ENCODE measurements at places on chromosomes 3 and 15.

DNA sequence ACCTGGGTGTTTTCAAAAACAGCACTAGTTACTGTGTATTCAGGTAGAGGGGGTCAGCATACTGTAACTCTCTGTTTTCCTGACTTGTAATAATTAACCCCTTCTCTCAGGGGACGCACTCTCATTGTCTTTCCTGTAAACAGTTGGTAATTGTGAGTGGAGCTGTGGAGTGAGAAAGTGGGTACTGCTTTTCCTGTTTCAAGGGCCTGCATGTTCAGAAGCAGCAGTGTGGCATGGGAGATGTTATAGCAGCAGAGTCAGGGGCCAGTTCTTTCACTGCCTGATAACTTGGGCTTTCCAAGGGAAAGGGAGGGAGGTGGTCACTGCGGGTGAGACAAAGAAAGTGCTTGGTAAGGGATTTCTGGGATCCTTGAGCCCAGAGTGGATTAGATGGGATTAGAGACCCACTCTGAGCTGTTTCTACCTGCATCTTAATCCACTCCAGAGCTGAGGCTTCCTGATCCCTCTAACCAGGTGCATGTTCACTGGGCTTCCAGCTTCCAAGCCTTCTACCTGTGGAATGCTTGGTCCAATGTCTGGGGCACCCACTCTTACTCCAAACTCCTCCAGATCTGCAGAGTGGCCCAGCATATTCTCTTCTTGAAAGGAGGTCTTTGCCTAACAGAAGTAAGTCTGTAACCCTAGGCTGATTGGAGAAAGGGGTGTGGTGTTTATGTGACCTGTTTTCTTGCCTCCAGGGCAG is 105.2 kb downstream of the RPLP1 start:
- no peak for DNase-seq

DNA sequence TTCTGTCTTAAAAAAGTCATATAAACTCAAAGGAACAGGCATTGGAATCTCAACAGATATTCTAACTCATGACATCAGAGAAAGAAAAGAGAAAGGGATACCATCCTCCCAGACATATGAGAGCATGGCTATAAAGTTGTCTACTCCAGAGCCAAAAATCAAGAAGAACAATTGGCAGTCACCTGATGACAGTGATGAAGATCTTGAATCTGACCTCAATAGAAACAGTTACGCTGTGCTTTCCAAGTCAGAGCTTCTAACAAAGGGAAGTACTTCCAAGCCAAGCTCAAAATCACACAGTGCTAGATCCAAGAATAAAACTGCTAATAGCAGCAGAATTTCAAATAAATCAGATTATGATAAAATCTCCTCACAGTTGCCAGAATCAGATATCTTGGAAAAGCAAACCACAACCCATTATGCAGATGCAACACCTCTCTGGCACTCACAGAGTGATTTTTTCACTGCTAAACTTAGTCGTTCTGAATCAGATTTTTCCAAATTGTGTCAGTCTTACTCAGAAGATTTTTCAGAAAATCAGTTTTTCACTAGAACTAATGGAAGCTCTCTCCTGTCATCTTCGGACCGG is 35.9 kb downstream of the UNC13C start:
- no peak for DNase-seq

DNA sequence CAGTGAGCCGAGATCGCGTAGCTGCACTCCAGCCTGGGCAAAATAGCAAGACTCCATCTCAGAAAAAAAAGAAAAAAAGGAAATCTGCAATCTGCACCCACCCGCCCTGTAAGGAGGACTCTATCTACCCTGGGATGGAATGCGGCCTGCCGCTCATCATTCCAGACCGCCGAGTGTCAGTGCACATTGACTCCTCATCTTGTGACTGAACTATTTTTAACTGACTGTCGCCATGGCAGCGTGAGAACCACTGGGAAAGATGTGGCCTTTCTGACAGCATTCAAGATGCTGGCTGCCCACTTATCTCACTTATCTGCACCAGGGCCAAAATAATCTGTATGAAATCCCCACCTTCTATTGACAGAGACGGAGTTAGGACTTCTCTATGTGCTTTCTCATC is 38.8 kb upstream of the ANKRD34C start:
- no peak for DNase-seq

DNA sequence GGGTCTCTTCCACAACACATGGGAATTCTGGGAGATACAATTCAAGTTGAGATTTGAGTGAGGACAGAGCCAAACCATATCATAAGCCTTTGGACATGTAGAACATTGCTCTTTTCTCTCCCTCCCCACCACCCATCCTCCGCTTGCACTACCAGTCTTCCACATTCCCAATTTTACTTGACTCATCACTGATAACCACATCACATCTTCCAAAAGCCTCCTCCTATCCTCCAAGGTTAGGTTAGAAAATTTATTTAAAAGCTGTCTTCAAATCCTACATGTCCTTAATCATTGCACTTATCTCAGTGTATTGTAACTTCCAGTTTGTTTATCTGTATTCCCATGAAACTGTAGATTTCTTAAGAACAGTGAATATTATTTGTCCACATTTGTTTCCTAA is 10.4 kb downstream of the ZBED2 start:
- DNase-seq = no peak

GRCh38 chr15:60729850-60730458 is 251.0 kb upstream of the ICE2 start:
- no peak for DNase-seq

DNA sequence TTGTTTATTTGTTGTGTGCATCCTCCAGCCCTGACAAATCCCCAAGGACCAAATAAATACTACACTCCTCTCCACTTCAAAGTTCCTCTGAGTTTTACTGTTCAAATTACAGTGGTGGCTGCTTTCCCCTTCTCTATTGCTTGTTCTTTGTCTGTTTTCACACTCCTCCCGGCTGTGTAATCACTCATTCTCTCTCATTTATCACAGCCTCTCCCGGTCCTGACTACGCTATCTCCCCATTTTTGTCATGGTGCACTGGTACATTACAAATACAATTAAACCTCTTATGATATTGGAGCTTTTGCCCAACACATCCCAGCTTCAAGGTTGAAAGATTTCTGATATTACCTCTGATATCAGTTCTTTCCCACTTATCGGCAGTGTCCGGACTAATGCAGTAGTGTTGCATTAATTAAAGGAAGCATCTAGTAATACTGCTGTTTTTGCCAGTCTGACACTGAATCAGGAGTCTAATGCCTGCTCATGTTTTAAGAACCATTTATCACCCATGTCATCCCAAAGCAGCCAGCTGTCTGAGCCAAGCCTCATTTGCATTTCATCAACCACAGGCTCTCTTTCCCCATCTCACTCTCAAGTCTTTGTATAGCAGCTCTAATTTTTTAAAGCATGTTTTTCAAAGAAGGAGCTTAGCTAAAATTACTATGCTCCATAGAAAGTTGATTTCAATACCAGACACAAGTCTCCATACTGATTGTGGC is 740.5 kb downstream of the ROBO2 start:
- no peak for DNase-seq

- no peak for DNase-seq
These were observed 10.6 kb upstream of the NFKBIZ start for GRCh38 chr3:101838691-101839090.

DNA sequence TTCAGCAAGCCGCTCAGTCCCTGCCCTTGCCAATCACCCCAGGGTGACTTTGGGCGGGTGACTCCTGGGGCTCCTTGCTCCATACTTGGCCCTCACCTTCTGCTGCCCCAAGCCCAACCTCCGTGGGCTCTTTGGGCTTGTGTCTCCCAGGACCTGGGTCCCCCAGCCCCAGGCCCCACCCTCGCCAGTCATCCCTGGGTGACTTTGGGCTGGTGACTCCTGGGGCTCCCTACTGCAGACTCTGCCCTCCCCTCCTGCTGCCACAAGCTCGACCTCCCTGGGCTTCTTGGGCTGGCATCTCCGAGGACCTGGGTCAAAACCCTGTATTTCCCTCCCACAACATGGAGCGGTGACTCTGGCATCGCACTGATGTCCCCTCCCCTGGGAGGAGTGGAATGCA is 151.5 kb downstream of the GOLGA6L4 start:
- no peak for DNase-seq

- no peak for DNase-seq
These were observed 9.8 kb downstream of the SYNM start for GRCh38 chr15:99114511-99115299.

GRCh38 chr3:100815583-100815982 is 106.3 kb downstream of the TFG start:
- DNase-seq = no peak

- no peak for DNase-seq
These were observed 635.5 kb upstream of the NAALADL2 start for GRCh38 chr3:174223626-174224025.

GRCh38 chr15:64125978-64126377 is 25.6 kb upstream of the SNX22 start:
- no peak for DNase-seq

DNA sequence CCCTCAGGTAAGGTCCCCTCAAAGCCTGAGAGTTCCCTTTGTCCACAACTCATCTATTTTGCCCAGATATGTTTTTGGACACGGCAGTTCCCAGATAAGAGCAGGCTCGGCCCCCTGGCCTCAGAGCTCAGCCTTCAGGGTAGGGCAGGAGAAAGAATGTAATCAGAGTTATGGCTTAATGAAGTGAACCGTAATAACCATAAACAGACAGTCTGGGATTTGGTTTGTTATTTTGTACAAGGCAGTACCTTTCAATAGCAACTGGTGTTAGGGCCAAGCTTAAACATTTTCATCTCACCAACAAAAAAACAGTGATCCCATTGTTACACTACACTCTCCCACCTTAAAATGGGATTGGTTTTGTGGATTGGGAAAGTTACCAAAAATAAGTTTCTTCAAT is 12.2 kb upstream of the ALDH1A3 start:
- DNase-seq = no peak

DNA sequence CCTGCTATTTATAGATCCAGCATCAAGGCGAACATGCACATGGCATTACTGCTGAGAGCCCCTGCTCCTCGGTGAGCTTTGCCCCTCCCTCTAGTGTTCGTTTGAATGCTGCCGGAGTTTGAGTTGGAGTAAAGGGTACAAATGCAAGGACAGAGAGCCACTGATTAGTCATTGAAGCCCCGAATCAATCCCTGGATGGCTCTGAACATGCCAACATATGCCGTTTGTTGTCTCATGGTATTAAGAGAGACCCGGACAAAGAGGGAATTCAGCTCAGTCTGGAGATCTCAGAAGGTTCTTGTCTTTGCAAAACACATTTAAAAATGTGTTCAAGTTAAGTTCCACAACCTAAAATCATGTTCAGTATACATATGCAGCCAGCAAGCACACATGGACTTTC is 789.2 kb upstream of the NR2F2 start:
- DNase-seq = no peak

DNA sequence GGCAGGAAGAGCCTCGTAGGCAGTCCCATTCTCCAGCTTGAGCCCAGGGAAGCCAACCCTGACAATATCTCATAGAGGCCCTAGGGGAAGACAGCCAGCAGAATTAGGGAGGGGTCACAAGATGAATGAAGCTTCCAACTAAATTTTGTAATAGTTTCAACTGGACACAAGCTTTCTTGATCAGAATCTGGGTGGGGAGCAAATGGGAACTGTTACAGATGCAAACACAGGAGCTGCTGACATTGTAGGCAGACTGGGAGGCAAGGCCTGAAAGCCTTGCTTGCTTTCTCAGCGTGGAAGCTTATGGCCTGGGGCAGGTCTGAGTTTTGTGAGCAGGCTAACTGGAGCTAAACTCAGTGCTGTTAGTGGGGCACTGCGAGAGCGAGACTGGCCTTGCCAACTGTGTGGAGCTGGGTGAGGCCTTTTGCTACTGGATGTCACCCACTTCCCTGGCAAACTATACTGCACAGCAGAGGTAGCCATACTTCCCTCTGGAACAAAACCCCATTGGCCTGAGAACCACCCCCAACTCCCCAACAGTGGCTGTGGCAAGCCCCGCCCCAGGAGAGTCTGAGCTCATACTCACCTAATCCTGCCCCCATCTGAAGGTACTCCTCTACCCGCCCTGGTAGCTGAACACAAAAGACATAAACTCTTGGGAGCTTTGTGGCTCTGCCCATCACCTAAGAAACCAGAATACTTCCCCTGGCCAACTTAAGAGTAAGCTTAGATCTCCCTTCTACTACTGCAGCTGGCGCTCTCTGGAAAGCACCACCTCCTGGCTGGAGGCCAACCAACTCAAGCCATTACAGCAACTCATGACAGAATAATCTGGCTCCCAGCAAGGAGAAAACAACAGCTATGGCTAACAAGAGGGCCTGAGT is 42.9 kb downstream of the CFAP20DC start:
- peak; percentile 21 for DNase-seq

GRCh38 chr3:128076483-128077201 is 24.4 kb downstream of the SEC61A1 start:
- DNase-seq = peak; percentile 58

GRCh38 chr15:78914027-78914764 is 30.6 kb downstream of the CTSH start:
- DNase-seq = peak; percentile 39

DNA sequence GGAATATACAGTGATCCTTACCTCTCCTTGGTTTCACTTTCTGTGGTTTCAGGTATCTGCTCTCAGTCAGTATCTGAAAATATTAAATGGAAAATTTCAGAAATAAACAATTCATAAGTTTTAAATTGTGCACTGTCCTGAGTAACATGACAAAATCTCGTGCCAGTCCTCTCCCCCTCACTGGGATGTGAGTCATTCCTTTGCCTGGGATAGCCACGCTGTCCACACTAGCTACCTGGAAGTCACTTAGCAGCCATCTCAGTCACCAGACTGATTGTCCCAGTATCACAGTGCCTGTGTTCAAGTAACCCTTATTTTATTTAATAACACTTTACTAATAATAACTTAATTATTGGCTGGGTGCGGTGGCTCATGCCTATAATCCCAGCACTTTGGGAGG is 15.3 kb upstream of the KLHL25 start:
- no peak for DNase-seq

DNA sequence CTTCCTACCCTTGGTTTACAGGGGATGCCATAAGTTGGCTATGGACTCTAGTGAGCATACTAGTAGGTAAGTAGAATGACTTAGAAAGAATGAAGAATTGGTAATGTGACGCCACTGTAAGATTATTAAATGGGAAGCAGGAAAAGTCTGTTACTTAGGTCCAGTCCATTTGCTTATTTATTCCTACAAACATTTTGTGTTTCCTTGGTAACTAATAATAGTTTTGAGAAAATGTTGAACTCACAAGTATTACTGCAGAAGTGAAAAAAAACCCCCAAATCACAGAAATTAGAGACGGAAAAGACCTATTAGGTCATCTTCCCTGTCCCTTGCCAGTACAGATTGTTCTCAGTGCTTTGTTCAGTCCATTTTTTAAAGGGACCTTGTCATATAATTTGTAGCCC is 63.5 kb downstream of the CMSS1 start:
- peak; percentile 88 for DNase-seq

DNA sequence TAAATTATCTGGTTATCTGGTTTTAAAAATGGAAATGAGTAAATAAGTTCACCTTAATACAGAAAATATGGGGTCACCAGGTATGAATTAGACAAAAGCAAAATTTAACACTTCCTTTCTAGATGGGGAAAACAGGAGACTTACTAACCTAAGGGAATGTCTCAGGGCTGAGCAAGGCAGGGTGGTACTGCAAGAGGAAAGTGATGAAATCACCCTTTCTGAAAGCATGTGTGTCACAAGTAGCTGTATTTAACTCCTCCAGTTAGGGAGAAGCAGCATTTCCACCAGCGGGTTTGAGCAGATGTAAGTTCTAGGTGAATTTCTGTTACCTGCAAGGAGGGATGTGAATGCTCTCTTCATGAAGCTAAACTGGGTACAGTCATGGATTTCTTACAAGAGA is 629.1 kb downstream of the MECOM start:
- no peak for DNase-seq

GRCh38 chr3:160806094-160806493 is 50.1 kb downstream of the PPM1L start:
- DNase-seq = no peak

All from dermis blood vessel endothelial cell (primary cell).